ENCODE measurements at places on chromosomes 1 and 21.

DNA sequence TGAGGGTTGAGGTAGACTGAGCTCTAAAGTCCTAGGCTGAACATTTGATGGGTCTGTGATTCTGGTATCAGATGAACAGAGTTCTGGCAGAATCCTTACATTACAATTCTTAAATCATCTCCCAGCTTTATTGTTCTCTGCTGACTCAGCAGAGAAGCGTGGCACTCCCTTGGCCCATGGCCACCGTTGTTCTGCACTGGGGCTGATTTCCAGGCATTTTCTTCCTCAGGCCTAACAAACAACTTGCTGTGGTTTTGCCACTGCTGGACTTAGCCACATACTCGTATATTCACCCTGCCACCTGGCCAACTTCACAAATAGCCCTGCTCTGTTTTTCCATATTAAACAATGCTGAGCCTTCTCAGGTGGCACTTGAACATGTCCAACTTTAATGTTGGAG, 223.2 kb downstream of the TNR start:
- DNase-seq, result no peak

DNA sequence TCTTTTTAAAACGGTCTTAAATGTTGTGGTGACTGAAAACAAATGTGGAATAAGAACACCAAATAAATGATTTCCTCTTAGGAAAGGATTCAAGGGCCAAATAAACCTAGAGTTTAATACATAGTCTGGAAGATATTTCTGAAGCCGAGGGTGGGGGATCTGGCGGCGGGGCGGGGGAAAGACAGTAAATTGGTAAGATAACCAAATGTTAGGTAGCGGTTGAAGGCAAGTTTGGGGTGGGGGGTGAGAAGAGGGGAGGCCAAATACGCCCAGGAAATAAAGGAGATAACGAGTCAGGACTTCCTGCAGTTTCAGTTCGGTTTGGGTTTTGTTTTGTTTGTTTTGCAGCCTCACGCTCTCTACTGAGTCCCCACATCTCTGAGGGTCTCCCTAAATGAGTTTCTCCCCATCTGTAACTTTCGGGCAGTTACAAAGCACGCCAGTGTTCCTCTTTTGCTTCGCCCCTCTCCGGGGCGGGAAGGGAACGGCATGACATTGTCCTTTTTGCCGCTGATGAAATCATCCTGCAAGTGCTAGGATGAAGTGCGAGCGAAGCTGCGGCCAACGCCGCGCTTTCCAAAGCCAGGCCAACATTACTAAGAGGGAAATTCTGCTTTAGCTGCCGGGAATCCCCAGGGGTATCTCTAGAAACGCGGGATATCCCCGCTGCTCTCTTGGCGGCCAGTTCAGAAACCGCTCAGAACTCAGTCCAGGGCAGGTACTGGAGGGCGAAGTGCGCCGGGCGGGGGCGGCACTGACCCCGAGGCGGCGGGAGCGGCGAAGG, 844 bp downstream of the NIBAN1 start:
- peak; percentile 6 for DNase-seq

DNA sequence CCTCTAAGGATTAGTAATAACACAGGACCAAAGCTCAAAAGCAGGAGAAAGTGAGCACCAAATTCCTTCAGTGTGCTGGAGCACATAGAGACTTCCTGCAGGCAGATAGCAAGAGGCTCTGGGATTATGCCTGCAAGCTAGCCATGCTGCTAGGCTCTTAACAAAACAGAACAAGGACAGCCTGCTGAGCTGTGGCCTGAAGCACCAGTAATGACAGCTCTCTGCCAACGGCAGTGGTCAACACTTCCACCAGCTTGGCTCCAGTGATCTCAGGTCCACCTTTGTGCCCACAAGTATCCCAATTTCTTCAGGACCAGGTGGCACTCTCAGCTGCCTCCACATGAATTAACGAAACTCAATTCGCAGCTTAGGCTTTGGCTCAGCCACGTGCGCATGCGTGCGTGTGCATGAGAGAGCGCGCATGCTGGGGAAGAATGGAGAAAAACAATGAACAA, 64.2 kb downstream of the SLC45A1 start:
- no peak for DNase-seq

DNA sequence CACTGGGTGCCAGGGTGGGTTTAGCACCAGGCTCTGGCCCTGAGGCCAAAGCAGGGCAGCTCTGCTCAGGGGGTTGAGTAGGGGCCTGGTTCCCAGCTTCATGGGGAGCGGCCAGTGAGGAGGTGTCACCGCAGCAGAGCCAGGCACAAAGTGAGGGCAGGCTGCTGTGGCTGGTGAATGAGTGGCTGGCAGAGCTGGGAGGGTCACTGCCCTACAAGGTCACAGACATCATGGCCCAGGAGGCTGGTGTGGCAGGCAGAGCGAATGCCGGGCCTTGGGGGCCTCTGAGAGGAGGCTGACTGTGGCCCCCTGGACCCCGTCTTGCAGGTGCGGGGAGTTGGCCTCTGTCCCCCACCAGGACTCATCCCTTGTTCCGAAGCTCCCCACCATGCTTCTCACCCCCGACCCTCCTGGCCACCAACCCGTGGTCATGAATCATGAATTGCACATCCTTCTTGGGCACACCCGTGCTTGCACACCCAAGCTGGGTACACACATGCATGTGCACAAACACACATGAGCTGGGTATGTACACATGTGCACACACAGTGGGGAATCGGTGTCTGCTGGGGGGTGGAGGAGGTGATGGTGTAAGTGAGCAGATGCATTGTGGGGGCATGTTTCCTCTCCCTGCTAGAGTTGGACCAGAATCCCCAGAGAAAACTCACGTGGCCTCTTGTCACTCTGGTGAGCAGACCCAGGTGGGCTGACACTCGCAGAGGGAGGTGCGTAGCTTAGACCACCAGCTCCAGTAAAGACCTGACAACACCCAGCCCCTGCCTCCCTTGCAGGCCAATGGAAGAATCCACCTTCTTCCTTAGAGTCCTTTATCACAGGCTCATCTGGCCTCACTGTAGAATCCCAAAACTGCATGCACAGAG, 4.8 kb upstream of the GNB1 start:
- no peak for DNase-seq

- DNase-seq, result no peak
Observed at GRCh38 chr21:39867198-39867650, at the start of gene PCP4. PCP4 (plus strand) TSS chr21:39867438; CDS start chr21:39867502, 64 bp downstream.

DNA sequence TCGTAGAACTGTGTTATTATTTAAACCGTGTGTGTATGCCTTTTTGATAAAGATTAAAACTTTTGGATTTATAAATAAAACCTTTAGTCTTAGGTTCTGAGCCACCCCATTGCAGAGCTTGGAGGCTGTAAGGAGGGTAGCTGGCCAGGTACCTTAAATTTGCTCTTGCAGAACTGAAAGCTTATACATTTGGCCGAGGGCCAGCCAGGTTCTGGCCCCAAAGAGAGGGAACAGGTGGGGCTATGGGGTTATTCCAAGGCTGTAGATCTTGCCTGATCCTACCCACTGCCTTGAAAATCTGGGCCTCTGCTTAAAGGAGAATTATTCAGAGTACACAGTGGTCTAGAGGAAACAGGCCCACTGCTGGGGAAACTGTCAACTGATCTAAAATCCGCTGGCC, 59.6 kb downstream of the CAMK2N1 start:
- DNase-seq, result no peak
